CD4-positive, alpha-beta T cell (primary cell): ENCODE measurements at places on chromosomes 13 and 19. TPM values are rescaled to one million over a fixed set of nuclear protein-coding genes. Genes with fewer than 3 reads are reported as not detected.

DNA sequence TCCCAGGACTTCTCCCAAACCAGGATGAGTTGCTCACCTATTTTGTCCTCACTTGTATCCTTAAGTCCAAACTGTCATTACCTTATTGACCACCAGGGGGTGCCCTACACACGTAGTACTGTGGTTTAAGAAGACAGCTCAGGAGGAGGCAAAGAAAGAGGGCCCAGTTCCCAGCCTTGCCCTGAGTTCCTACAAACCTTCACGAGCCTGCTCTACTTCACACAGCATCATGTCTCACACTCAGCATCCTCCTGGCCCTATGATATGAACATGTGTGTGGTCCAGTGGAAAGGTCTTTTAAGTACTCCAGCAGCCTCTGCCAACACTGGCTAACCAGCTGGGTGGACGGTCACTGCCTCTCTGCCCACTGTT is 8.1 kb upstream of the ZNF784 start:
- H3K27me3 ChIP-seq = no peaks in the 10 kb centered on the region
- no peak overlapping the region for H3K27ac ChIP-seq
- H3K4me1 ChIP-seq = peaks cover 49% of the 10 kb centered on the region
- peak; percentile 91 for DNase-seq
- H3K36me3 ChIP-seq = no peaks in the 10 kb centered on the region

Gene ANGPTL8
- not detected for total RNA-seq

GRCh38 chr19:28960586-28960985 is 252.4 kb downstream of the UQCRFS1 start:
- DNase-seq = no peak
- no peaks in the 10 kb centered on the region for H3K36me3 ChIP-seq
- peaks cover 6% of the 10 kb centered on the region for H3K27me3 ChIP-seq
- no peak overlapping the region for H3K4me3 ChIP-seq
- no peak overlapping the region for H3K27ac ChIP-seq

Gene SLITRK6
- not detected for total RNA-seq

DNA sequence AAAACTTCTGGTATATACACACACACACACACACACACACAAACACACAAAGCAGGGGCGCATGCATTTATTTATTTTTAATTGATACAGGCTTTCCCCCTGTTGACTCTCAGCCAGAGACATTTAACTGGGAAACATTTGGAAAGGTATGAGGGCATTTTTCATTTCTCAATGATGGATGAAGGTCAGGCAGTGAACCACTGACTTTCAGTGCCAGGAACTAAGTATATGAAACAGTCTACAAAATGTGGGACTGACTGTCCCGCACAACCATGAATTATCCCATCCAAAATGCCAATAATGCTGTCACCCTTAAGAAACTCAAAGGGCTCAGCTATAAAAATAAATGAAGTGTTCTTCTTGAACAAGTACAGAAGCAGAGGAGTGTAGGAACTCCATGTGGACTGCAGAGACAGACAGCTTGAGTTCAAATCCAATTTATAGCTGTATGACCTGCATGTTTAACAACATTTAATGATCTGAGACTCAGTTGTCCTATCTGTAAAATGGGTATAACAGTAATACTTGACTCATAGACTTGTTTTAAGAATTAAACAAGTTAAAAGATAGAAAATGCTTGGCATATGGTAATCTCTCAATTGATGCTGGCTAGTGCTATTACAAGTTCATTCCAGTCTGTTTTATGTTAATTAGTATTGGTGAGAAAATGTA is 25.0 kb upstream of the INTS6 start:
- no peaks in the 10 kb centered on the region for H3K27me3 ChIP-seq
- DNase-seq = no peak
- H3K27ac ChIP-seq = no peak overlapping the region
- H3K4me3 ChIP-seq = no peak overlapping the region

GRCh38 chr13:35695448-35695770 is 218.9 kb upstream of the MAB21L1 start:
- no peaks in the 10 kb centered on the region for H3K27me3 ChIP-seq
- no peaks in the 10 kb centered on the region for H3K4me1 ChIP-seq
- DNase-seq = no peak

DNA sequence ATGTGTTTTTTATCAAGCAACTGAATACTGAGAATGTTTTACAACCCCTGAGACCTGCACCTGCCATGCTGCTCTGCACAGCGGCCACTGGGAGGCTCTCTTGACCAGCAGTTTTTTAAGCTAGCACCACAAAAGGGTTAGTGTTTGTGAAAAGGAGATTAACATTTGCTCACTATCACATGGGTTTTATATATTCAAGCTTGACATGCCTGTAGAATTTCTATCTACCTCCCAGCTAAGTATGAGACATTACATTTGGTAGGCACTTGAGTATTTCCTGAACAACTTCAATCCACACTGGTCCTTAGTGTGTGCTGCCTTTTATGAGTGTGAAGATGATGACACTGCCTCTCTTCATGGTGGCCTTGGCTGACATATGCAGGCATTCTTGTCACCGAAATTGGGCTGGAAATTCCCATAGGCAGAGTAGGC is 1238.9 kb downstream of the UQCRFS1 start:
- H3K27ac ChIP-seq = no peak overlapping the region
- no peak overlapping the region for H3K4me3 ChIP-seq
- peaks cover 2% of the 10 kb centered on the region for H3K27me3 ChIP-seq
- H3K4me1 ChIP-seq = no peaks in the 10 kb centered on the region
- DNase-seq = no peak
- H3K36me3 ChIP-seq = no peaks in the 10 kb centered on the region

Gene DNAJB1
- 666 TPM for total RNA-seq

Gene ZNF180
- total RNA-seq = 9.4 TPM

DNA sequence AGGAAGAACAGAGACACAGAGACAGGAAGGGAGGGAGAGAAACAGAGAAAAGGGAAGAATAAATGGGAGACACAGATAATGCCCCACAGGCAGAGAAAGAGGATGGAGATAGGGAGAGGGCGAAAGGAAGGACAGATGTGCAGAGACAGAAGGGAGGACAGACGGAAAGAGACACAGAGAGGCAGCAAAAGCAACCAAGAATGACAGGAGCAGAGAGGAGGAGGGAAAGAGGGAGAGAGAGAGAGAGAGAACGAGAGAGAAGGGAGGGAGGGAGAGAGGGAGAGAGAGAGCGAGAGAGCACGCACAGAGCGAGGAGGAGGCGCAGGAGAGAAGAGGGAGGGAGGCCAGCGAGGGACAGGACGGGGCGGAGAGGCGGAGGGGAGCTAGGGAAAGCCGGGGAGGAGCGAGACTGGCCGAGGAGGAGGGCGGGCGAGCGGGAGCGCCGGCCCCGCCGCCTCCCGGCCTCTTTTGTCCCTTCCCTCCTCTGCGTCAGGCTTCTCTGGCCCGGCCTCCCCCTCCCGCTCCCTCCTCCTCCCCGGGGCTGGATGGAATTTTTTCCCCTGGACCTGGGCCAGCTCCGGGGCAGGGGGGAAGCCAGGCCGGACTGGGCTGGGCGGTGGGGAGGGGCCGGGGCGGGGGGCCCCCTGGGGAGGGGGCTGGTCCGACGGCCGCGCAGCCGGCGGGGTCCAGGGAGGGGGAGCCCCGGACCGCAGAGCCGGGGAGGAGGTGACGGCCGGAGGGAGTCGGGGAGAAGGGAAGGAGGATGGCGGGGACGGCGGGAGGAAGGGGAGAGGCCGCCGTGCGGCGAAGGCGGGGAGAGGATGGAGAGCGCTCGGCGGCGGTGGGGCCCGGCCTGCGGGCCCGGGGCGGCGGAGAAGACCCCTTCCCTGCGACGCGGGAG is 4.2 kb upstream of the SPACA6 start:
- H3K4me3 ChIP-seq = peak overlapping the region; percentile 75
- H3K36me3 ChIP-seq = no peaks in the 10 kb centered on the region
- no peak for DNase-seq
- no peak overlapping the region for H3K27ac ChIP-seq
- no peaks in the 10 kb centered on the region for H3K27me3 ChIP-seq

- peaks cover 7% of the 10 kb centered on the region for H3K4me1 ChIP-seq
Measured at GRCh38 chr13:114012141-114012540, 38.3 kb upstream of the C13orf46 start.

Gene SHD
- total RNA-seq = 0.14 TPM

GRCh38 chr19:38662537-38663155 is 15.2 kb downstream of the ACTN4 start:
- H3K4me1 ChIP-seq = peaks cover 82% of the 10 kb centered on the region
- H3K27me3 ChIP-seq = no peaks in the 10 kb centered on the region
- no peak for DNase-seq

DNA sequence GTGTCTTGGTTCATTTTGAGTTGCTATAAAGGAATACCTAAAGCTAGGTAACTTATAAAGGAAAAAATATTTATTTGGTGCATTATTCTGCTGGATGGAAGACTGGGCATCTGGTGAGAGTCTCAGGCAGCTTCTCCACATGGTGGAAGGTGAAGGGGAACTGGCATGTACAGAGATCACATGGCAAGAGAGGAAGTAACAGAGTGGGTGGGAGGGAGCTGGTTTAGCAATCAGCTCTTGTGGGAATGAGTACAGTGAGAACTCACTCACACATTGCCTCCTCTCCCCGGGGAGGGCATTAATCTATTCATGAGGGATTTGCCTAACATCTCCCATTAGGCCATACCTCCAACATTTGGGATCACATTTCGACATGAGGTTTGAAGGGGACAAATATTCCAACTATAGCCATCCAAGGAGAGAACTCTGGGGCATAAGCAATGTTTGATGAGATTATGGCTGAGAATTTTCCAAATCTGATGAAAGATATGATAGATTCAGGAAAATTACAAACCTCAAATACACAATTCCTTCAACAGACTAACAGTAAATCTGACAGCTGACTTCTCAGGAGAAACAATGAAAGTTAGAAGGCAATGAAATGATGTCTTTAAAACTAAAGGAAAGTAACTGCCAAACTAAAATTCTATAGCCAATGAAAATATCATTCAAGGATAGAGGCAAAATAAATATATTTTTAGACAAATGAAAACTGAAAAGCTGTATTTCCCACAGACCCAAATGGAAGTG is 52.5 kb downstream of the MTUS2 start:
- DNase-seq = no peak
- no peak overlapping the region for H3K4me3 ChIP-seq
- H3K27me3 ChIP-seq = peaks cover 3% of the 10 kb centered on the region

DNA sequence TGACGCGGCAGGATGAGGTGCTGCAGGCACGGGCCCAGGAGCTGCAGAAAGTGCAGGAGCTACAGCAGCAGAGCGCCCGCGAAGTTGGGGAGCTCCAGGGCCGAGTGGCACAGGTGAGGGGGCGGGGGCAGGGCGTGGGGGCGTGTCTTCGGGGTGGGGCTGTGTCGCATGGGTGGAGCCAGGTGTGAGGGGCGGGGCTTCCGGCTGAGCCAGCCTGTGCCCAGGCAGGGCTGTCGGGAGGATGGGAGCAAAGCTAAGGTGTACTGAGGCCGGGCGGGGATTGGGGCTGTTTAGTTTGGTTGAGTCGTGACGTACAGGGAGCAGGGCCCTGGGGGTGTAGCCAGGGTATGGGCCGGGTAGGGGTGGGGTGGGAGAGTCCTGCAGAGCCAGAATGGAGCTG is 62.3 kb downstream of the KCNC3 start:
- H3K27ac ChIP-seq = no peak overlapping the region
- H3K36me3 ChIP-seq = no peaks in the 10 kb centered on the region
- peak; percentile 2 for DNase-seq
- H3K4me1 ChIP-seq = no peaks in the 10 kb centered on the region
- no peak overlapping the region for H3K4me3 ChIP-seq

Gene PSG3
- total RNA-seq = not detected

- H3K27ac ChIP-seq = no peak overlapping the region
- H3K4me1 ChIP-seq = peaks cover 11% of the 10 kb centered on the region
- peaks cover 33% of the 10 kb centered on the region for H3K27me3 ChIP-seq
- H3K4me3 ChIP-seq = peak overlapping the region; percentile 30
- DNase-seq = no peak
- H3K36me3 ChIP-seq = no peaks in the 10 kb centered on the region
Measured at GRCh38 chr13:51222686-51223559, 725 bp downstream of the FAM124A start.

Gene ZIC5
- total RNA-seq = not detected

DNA sequence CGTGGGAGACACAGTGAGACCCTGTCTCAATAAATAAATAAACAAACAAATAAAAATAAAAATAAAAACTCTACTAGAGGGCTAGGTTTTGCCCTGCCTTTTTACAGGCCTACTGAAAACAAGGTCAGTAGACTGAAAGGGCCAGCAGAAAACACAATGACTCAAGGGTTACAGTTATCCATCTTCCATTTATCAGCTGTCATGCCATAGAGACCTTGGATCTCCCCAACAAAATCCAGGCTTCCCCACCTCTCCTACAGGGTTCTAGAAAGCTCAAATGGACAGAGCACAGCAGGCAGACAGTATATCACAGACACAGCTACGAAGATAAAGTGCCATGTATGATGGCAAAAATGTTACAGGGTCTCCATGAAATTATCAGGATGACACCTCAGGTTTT is 54.4 kb downstream of the FOXO1 start:
- H3K36me3 ChIP-seq = peaks cover 6% of the 10 kb centered on the region
- peak overlapping the region; percentile 85 for H3K27ac ChIP-seq
- H3K4me1 ChIP-seq = peaks cover 71% of the 10 kb centered on the region
- DNase-seq = no peak

GRCh38 chr19:41621226-41621625 is 5.6 kb downstream of the CEACAM4 start:
- H3K4me1 ChIP-seq = no peaks in the 10 kb centered on the region
- H3K27me3 ChIP-seq = no peaks in the 10 kb centered on the region
- H3K4me3 ChIP-seq = no peak overlapping the region
- H3K27ac ChIP-seq = no peak overlapping the region
- no peak for DNase-seq
- no peaks in the 10 kb centered on the region for H3K36me3 ChIP-seq

GRCh38 chr13:89324582-89324981 is 1653.4 kb downstream of the SLITRK5 start:
- no peaks in the 10 kb centered on the region for H3K36me3 ChIP-seq
- H3K4me1 ChIP-seq = no peaks in the 10 kb centered on the region
- DNase-seq = no peak
- H3K27ac ChIP-seq = no peak overlapping the region
- H3K27me3 ChIP-seq = no peaks in the 10 kb centered on the region
- no peak overlapping the region for H3K4me3 ChIP-seq

Gene ZNF709
- 3.7 TPM for total RNA-seq

- peak within 1 kb of the TSS; percentile 26 for H3K27ac ChIP-seq
- H3K36me3 ChIP-seq = peaks cover 3% of the 10 kb centered on the region
- H3K4me3 ChIP-seq = peak within 1 kb of the TSS; percentile 47
Measured at GRCh38 chr19:42528354-42529247, at the start of gene CEACAM1. Gene CEACAM1, minus strand, starts transcription at chr19:42528481. Its CDS starts 107 bp downstream, at chr19:42528374.

DNA sequence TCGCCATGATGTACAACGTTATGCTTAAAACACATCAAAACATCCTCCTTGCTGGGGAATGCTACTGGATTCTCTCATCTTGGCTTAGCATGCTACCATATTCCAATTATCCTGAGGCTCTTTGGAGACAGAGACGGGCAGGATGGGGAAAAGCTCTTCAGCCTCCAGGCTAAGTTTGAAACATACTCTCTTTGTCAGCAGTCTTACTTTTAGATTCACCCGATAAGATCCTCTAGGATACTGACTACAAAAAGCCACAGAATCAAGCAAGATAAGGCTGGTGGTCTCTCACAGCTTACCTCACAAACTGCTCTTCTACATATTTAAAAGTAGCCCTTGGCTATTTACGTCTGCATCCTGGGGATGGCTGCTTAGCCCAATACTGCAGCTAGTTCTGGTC is 72.8 kb upstream of the LRCH1 start:
- no peak overlapping the region for H3K4me3 ChIP-seq
- no peak for DNase-seq
- H3K36me3 ChIP-seq = no peaks in the 10 kb centered on the region
- H3K4me1 ChIP-seq = no peaks in the 10 kb centered on the region

Gene ATP4B
- not detected for total RNA-seq
